ENCODE measurements at places on chromosomes 4 and X. TPM values are rescaled to one million over a fixed set of nuclear protein-coding genes. Genes with fewer than 3 reads are reported as not detected.
A peak's percentile ranks its signal among the peaks of the same experiment; 100 is the strongest.

GRCh38 chrX:118593407-118593806 lies 97.8 kb downstream of the DOCK11 start:
- H3K27me3 ChIP-seq, result no peaks in the 10 kb centered on the region
- H3K4me1 ChIP-seq, result no peaks in the 10 kb centered on the region
- no peak for DNase-seq
- no peak overlapping the region for H3K4me3 ChIP-seq

DNA sequence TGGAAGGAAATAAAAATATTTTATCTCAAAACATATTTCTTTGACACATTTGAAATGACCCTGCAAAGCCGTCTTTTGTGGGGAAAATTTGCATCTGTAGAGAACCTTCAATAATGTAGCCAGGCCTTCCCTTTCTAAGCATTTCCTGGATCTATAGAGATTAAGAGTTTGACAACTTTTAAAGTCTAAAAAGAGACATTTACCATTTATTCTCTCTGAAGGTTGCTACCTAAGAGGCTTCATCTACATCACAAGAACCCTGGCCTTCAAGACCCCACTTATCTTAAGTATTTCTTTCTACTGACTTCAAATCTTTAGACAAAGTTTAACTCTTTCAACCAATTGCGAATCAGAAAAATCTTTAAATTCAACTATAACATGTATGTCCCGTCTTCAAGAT lies 1639.8 kb downstream of the RPA4 start:
- no peak for DNase-seq
- peaks cover 6% of the 10 kb centered on the region for H3K27me3 ChIP-seq
- no peak overlapping the region for H3K27ac ChIP-seq

DNA sequence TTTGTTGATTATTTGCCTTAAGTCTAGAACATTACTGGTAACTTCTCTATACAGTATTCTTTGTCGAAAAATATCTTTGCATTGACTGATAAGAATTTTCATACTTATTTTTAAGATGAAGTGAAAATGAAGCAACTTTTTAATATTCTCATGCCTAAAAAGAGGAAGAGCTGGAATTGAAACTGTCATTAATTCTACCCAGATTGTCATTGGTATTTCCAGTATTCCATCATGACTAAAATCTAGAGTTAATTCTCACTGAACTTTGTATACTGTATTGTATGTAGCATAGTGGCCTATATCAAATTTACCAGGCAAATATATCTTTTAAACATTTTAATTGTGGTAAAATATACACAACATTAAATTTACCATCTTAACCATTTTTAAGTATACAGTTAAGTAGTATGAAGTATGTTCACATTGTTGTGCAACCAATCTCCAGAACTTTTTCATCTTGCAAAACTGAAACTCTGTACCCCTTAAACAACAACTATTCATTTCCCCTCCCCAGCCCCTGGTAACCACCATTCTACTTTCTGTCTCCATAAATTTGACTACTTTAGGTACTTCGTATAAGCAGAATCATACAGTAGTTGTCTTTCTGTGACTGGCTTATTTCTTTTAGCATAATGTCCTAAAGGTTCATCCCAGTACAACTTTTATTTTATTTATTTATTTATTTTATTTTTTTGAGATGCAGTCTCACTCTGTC lies 24.3 kb upstream of the ZNF41 start:
- DNase-seq, result no peak
- H3K27me3 ChIP-seq, result no peaks in the 10 kb centered on the region
- no peak overlapping the region for H3K4me3 ChIP-seq
- H3K36me3 ChIP-seq, result no peaks in the 10 kb centered on the region

- H3K4me1 ChIP-seq, result no peaks in the 10 kb centered on the region
- H3K27ac ChIP-seq, result no peak overlapping the region
- no peaks in the 10 kb centered on the region for H3K36me3 ChIP-seq
- H3K27me3 ChIP-seq, result no peaks in the 10 kb centered on the region
Observed at GRCh38 chr4:184201179-184201578, 16.5 kb downstream of the ENPP6 start.

GRCh38 chrX:88325634-88326033 lies 421.4 kb upstream of the CPXCR1 start:
- no peaks in the 10 kb centered on the region for H3K36me3 ChIP-seq
- H3K4me3 ChIP-seq, result no peak overlapping the region
- H3K27me3 ChIP-seq, result no peaks in the 10 kb centered on the region
- no peak for DNase-seq

DNA sequence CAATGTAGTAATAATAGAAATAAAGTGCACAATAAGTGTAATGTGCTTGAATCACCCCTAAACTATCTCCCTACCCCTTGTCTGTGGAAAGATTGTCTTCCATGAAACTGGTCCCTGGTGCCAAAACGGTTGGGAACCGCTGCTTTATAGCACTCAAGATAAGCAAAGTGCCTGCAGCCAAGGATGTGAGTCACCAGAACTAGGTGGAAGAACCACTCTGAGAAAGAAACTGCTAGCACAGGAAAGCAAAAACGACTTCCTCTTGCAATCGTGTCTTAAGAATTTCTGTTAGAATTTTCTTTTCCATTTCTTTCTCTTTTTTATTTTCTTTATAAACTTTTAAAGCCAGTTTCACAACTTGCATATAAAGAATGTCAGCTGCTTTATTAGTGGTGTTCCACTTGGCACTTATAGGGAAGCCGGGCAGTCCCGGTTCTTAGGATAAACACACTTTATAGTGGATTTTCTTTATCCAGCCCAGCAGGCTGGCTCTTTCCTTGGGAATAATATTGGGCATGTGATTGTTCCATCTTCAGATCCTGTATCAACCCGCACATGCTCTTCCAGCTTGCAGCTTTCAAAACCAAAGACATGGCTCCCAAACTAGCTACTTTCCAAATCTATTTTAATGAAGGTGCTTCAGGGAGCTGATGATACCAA lies 32.3 kb upstream of the CXCL8 start:
- no peaks in the 10 kb centered on the region for H3K27me3 ChIP-seq
- peaks cover 4% of the 10 kb centered on the region for H3K4me1 ChIP-seq
- no peaks in the 10 kb centered on the region for H3K36me3 ChIP-seq
- peak overlapping the region; percentile 50 for H3K27ac ChIP-seq
- H3K4me3 ChIP-seq, result no peak overlapping the region
- peak; percentile 52 for DNase-seq

GRCh38 chrX:142978130-142978684 lies 47.5 kb upstream of the SPANXN4 start:
- no peak overlapping the region for H3K27ac ChIP-seq
- H3K4me1 ChIP-seq, result no peaks in the 10 kb centered on the region
- no peak for DNase-seq
- H3K36me3 ChIP-seq, result no peaks in the 10 kb centered on the region

DNA sequence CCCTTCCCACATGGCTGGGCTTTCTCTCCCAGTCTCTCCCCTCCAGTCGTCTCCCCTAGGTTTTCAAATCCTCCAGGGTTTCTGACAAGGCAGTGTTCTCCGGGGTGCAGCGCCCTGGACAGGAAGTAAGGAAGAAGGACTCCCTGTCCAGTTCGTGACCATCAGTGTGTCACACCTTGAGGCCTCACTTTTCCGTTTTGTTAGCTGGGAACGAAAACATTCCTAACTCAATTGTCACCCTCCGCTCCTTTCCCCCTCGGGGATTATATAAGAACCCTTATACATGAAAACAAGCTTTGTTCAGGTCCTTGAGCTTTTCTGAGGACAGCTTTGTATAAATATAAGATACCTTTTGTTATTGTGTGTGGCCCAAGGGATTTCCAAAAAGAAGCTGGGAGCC lies 92.1 kb downstream of the KDR start:
- H3K4me3 ChIP-seq, result no peak overlapping the region
- H3K27ac ChIP-seq, result peak overlapping the region; percentile 38
- no peak for DNase-seq
- no peaks in the 10 kb centered on the region for H3K36me3 ChIP-seq
- H3K4me1 ChIP-seq, result peaks cover 18% of the 10 kb centered on the region

Gene NPY1R
- 1.0 TPM for total RNA-seq

DNA sequence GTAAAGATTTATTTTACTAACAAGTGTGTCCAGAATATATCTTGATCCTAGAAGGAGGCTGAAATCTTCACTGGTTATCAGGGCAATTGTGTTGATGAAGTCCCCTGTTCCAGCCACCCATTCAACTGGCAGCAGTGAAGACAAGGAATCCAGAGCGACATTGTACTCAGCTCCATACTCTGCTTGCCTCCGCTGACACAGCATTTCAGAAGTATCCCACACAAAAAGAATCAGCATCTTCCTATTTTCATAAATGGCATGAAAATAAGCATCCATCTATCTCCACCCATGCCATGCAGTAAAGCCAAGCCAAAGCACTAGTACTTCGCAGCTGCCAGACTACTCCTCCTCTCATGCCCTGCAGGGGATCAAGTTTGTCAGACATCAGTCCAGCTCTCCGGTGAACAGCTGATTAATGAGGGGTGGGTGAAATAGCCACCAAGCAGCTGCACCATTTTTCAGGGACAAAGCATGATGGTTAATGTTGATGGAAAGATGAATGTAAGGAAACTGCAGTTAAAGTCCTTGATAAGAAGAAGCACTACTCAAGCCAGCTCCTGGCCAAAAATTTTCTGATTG lies 54.0 kb downstream of the COL25A1 start:
- H3K4me1 ChIP-seq, result no peaks in the 10 kb centered on the region
- H3K4me3 ChIP-seq, result no peak overlapping the region
- H3K36me3 ChIP-seq, result no peaks in the 10 kb centered on the region
- H3K27me3 ChIP-seq, result no peaks in the 10 kb centered on the region
- H3K27ac ChIP-seq, result no peak overlapping the region

DNA sequence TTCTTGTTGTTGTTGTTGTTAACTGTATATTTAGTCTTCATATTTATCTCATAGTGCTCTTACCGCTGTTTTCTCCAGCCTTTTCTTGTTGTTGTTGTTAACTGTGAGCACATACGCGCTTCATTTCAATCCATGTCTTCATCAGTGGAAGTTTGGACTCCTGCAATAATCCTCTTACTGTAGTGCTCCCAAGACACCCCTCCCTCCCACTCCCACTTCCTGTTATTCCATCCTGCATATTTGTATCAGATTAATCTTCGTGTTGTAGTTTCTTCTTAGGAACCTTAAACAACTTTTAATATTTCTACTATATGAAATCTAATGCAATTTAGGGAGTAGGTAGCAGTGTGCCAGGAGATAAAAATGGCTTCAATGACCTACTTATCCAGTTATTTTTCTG lies 674.8 kb downstream of the RAPGEF2 start:
- no peaks in the 10 kb centered on the region for H3K36me3 ChIP-seq
- H3K4me3 ChIP-seq, result no peak overlapping the region
- no peaks in the 10 kb centered on the region for H3K4me1 ChIP-seq
- DNase-seq, result no peak

GRCh38 chr4:144461906-144462305 lies 184.1 kb upstream of the HHIP start:
- H3K27ac ChIP-seq, result no peak overlapping the region
- H3K4me3 ChIP-seq, result no peak overlapping the region
- no peak for DNase-seq
- H3K4me1 ChIP-seq, result no peaks in the 10 kb centered on the region
- H3K27me3 ChIP-seq, result no peaks in the 10 kb centered on the region

Gene CPLX1
- 3.9 TPM for total RNA-seq

- no peak overlapping the region for H3K4me3 ChIP-seq
- no peaks in the 10 kb centered on the region for H3K4me1 ChIP-seq
- no peaks in the 10 kb centered on the region for H3K27me3 ChIP-seq
- no peaks in the 10 kb centered on the region for H3K36me3 ChIP-seq
Observed at GRCh38 chr4:172680691-172681090, 487.9 kb upstream of the GALNT7 start.
